ENCODE measurements at places on chromosomes 6 and 20. TPM values are rescaled to one million over a fixed set of nuclear protein-coding genes. Genes with fewer than 3 reads are reported as not detected.

Gene SIRPD
- not detected for polyA plus RNA-seq

Gene SLC32A1
- polyA plus RNA-seq, result not detected

Gene TMEM244
- polyA plus RNA-seq, result not detected

Gene TRIM31
- not detected for polyA plus RNA-seq

- H3K27ac ChIP-seq, result no peak overlapping the region
- no peaks in the 10 kb centered on the region for H3K27me3 ChIP-seq
- H3K4me1 ChIP-seq, result no peaks in the 10 kb centered on the region
- peaks cover 4% of the 10 kb centered on the region for H3K36me3 ChIP-seq
These were observed 45.3 kb downstream of the RNF24 start for GRCh38 chr20:3970016-3970415.

- peaks cover 13% of the 10 kb centered on the region for H3K36me3 ChIP-seq
- H3K27me3 ChIP-seq, result no peaks in the 10 kb centered on the region
- DNase-seq, result peak; percentile 35
- no peak overlapping the region for H3K4me3 ChIP-seq
These were observed 3.2 kb downstream of the SNX21 start for GRCh38 chr20:45836841-45837240.

DNA sequence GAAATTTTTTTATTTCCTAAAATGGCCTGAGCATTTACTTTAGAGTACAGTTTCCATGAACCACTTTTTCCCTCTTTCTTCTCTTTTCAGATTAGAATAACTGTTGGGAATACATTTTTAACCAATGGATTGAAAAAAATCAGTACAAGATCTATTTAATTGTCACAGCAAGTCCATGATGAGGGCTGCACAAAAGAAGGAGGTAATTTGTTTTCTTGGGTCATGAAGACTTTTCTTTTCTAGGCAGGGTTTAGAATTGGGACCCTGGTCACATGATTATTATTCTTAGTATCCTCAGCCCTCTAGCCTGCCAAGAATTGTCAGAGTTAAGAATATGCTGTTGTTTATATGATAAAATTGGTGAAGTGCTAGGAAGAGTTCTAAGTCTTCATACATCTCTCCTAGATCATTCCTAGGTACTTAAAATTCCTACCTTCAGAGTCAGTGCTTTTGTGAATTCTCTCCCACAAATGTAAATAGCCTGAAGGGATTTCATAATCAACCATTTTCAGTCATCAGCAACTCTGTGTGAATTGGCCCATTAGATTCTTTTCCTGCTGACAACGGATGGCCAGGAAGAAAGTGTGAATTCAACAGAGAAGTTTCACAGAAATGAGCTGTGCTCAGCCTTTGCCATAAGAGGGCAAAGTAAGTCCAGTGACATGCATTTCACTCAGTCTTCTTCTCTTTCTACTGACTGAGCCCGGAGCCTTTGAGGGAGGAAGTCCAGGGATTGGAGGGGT lies 32.4 kb upstream of the TPBG start:
- no peak overlapping the region for H3K27ac ChIP-seq
- H3K4me1 ChIP-seq, result no peaks in the 10 kb centered on the region
- no peaks in the 10 kb centered on the region for H3K36me3 ChIP-seq

DNA sequence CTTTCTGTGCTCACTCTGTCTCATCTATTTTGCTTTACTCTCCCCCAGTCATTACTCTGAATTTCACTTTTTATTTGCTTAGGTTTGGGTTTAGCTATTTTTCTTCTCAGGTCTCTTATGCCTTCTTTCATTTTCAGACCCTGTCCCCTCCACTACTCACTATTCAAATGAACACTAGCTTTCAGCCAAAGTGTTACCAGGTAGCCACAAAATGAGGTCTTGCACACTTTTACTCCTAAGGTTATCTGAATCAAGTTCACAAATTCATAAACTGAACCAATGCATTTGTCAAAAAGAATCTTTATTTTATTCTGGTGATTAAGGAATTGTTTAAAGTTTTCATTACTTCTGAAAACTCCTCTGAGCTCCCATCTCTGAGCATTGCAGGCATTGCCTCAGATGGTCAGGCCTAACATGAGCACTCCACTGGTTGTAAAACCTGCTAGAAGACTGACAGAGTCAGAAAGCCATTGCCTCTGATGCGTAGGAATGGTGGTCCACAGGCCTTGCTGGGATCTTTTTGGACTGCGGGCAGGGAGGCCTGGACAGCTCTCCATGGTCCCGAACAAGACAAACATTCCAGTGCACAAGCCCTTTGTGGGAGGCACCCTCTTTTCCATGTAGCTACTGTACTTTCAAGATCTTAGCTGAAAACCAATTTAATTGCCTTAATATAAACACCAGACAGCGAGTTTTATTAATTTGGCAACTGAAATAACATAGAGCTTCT lies 48.5 kb downstream of the FYN start:
- H3K4me1 ChIP-seq, result peaks cover 11% of the 10 kb centered on the region
- H3K27me3 ChIP-seq, result no peaks in the 10 kb centered on the region
- no peak overlapping the region for H3K27ac ChIP-seq
- no peaks in the 10 kb centered on the region for H3K36me3 ChIP-seq
- no peak for DNase-seq
- H3K4me3 ChIP-seq, result no peak overlapping the region

DNA sequence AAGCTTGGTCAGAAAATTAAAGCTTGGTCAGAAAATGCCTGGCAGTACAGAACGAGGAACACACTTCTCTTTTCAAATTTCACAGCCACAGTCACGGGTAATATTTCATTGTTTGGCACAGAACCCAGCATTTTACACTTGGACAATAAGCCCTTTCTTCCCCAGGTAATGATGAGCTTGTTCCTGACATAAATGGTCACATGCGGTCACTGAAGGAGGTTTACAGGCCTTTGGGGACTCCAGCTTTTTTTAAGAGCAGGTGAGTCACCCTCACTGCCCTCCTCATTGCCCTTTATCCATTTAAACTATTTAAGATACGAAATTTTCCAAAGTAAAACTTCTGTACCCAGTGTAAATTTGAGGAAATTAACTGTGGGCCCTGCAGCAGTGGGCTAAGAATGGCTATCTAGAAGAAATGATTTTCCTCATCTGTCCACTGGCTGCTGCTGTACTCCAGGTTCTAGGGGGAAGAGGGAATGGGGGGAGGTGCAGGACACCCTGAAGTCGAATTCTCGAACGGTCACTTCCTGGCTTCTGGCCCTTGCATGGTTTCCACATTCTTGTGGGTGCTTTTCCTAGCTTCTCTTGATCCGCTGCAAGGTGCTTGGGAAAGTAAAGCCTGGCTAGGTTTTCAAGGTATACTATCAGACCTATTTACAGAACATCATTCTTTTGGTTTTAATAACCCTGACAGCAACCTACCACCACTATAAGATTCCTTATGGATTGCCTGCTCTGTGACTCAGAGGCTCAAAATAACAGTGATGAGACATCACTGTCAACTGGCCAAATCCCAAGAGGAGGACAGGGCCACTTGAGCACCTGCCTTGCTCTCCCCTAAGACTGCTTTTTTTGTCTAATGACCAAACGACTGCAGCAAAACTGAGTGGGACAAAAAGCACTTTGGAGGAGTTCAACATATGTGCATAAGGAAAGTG lies 75.8 kb downstream of the PREP start:
- DNase-seq, result peak; percentile 27
- no peaks in the 10 kb centered on the region for H3K36me3 ChIP-seq
- H3K4me3 ChIP-seq, result no peak overlapping the region
- peaks cover 6% of the 10 kb centered on the region for H3K4me1 ChIP-seq
- H3K27me3 ChIP-seq, result no peaks in the 10 kb centered on the region

DNA sequence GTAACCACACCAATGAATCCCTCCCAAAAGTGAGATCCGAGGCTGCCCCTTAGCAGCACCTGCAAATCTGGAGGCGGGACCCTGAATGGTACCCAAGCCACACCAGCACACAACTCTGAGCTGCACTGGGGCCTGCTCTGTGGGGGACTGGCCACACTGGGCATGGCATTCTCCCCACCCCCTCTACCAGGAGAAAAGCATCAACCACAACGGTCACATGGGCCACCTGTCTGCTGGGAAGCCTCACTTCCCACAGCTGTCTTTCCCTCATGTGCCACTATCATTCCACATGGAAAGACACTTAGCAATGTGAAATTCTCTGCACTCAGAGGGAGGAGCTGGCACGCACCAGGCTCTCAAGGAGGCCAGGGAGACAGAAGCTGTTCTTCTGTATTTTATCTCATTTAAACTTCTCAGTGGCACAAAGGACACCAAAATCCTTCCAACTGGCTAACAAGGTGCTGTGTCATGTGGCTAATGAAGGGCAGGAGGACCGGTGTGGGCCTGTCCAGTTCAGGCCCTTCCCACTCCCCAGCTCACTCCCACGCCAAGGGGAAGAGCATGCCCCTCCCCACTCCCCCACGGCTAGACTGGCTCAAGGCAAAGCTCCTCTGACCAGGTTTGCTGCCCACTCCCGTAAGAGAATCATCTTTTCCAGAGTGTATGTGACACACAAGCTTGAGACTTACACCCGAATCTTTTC lies 19.0 kb downstream of the YTHDF1 start:
- peaks cover 6% of the 10 kb centered on the region for H3K36me3 ChIP-seq
- peak; percentile 24 for DNase-seq
- H3K27me3 ChIP-seq, result no peaks in the 10 kb centered on the region

DNA sequence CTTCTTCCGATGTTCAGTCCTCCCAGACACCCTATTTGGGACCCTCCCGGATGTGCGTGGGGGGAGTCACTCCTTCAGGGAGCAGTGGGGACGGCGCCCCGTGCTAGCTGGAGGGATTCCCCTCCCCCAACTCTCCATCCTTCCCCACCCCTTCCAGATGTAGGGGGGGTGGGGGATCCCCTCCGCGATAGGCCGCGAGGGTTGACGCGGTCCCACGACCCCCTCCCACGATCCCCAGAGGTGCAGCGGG lies 548 bp downstream of the GNL1 start:
- H3K27ac ChIP-seq, result peak overlapping the region; percentile 99
- no peak for DNase-seq
- no peaks in the 10 kb centered on the region for H3K27me3 ChIP-seq
- peak overlapping the region; percentile 95 for H3K4me3 ChIP-seq
- peaks cover 18% of the 10 kb centered on the region for H3K36me3 ChIP-seq

- H3K27me3 ChIP-seq, result no peaks in the 10 kb centered on the region
- H3K4me3 ChIP-seq, result no peak overlapping the region
- peak overlapping the region; percentile 59 for H3K27ac ChIP-seq
- H3K4me1 ChIP-seq, result peaks cover 20% of the 10 kb centered on the region
These were observed 73.4 kb downstream of the PRDM1 start for GRCh38 chr6:106159531-106159940.

DNA sequence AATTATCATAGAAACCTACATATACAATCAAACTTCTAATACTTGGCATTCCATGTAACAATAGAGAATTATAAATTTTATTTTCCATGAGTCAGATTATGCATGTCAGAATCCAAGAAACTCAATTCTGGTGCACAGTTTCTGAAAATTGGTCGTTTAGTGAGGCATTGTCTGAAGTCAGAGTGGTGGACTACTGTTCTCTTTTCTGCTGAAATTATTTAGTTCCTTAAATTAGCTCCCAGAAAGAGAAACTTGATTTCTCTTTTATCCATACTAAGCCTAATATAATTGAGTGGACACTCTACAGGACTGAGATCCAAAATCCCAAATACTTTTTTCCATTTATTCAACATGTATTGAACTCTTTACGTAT lies 265.5 kb downstream of the ALDH8A1 start:
- no peak overlapping the region for H3K27ac ChIP-seq
- no peaks in the 10 kb centered on the region for H3K4me1 ChIP-seq
- no peak for DNase-seq
- H3K36me3 ChIP-seq, result no peaks in the 10 kb centered on the region
- H3K4me3 ChIP-seq, result no peak overlapping the region

- no peak for DNase-seq
- no peaks in the 10 kb centered on the region for H3K4me1 ChIP-seq
- no peak overlapping the region for H3K27ac ChIP-seq
- H3K4me3 ChIP-seq, result no peak overlapping the region
- H3K36me3 ChIP-seq, result no peaks in the 10 kb centered on the region
- peaks cover 23% of the 10 kb centered on the region for H3K27me3 ChIP-seq
These were observed 260.3 kb downstream of the TAF4 start for GRCh38 chr20:61805365-61805764.

DNA sequence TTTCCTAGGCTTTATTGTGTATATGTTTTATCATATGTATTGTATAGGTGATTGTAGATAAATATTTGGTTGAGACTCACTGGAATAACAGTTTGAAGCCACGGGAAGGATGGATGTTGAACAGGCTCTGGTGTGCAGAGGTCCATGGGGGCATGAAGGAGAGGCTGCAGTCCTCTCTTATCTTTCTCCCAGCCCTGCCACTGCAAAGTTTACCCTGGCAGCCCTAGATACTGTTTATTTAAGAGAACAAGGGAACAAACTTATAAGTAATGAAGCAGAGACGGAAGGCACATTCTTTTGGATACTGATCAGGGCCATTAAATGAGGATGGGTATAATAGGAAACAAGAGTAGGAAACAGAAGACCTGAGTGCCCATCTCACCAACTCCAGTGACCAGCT lies 103.6 kb upstream of the SCGN start:
- H3K4me1 ChIP-seq, result no peaks in the 10 kb centered on the region
- no peaks in the 10 kb centered on the region for H3K27me3 ChIP-seq
- H3K4me3 ChIP-seq, result no peak overlapping the region
- no peak for DNase-seq

DNA sequence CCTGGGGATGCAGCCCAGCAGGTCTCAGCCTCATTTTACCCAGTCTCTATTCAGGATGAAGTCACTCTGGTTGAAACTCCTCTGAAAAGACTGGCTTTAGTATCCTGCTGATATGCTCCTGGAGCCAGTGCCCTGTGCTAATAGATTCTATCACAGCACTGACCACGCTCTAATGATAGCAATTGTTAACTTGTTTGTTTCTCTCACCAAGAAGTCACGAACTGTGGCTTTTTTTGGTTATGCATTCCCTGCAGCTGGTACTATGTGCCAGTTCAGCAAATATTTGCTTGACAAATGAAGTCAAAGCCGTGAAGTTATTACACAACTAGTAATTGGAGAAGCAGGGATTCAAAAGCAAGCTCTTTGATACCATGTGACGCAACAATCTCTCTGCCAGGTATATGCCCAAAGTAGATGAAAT lies 754.6 kb downstream of the KIF16B start:
- DNase-seq, result no peak
- H3K4me3 ChIP-seq, result no peak overlapping the region
- no peaks in the 10 kb centered on the region for H3K27me3 ChIP-seq
- H3K27ac ChIP-seq, result no peak overlapping the region
- no peaks in the 10 kb centered on the region for H3K4me1 ChIP-seq

- H3K4me3 ChIP-seq, result no peak overlapping the region
- no peaks in the 10 kb centered on the region for H3K36me3 ChIP-seq
- no peaks in the 10 kb centered on the region for H3K4me1 ChIP-seq
- H3K27me3 ChIP-seq, result peaks cover 5% of the 10 kb centered on the region
- DNase-seq, result no peak
These were observed 14.5 kb upstream of the WFDC12 start for GRCh38 chr20:45138561-45139300.

DNA sequence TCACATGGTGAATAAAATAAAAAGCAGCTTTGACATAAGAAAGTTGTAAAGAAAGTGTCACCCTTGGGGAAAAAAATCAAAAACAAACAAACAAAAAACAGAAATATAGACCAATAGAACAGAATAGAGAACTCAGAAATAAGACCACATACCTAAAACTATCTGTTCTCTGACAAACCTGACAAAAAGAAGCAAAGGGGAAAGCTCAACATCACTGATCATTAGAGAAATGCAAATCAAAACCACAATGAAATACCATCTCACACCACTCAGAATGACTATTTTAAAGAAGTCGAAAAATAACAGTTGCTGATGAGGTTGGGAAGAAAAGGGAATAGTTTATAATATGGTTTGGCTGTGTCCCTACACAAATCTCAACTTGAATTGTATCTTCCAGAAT lies 159.1 kb downstream of the TINAG start:
- H3K4me1 ChIP-seq, result no peaks in the 10 kb centered on the region
- no peak overlapping the region for H3K27ac ChIP-seq
- H3K36me3 ChIP-seq, result no peaks in the 10 kb centered on the region
- DNase-seq, result no peak
- H3K4me3 ChIP-seq, result no peak overlapping the region

Measured in fibroblast of lung (primary cell).